ENCODE measurements at places on chromosomes 6 and 20.

DNA sequence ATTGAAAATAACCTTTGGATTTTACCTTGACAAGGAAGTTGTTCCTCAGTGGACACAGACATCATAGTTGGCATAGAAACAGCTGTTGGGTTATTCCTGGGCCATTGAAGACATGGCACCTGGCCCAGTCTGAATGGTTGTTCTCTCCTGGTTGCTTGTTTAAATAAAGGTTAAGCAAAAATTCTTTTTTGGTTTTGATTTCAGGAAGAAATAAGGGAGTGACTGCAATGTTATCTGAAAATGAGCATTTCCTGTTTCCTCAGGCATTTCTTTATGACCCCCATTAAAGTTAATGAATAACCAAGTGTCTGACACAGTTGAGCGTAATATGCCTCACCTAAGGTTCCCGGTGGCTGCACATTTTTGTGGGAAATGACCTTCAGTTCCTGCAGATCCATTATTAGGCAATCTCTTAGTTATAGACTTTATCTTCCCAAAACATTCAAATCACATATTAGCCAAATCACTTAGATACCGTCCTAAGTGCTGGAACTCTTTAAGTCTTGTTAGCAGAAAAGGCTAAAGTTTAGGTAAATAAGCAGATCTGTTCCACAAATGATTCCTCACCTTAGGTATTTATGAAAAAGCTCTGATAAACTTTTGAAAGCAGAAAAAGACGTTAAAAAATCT lies 648.7 kb upstream of the FLRT3 start:
- no peak for DNase-seq

GRCh38 chr20:56875052-56875659 lies 246.1 kb downstream of the TFAP2C start:
- DNase-seq, result no peak

DNA sequence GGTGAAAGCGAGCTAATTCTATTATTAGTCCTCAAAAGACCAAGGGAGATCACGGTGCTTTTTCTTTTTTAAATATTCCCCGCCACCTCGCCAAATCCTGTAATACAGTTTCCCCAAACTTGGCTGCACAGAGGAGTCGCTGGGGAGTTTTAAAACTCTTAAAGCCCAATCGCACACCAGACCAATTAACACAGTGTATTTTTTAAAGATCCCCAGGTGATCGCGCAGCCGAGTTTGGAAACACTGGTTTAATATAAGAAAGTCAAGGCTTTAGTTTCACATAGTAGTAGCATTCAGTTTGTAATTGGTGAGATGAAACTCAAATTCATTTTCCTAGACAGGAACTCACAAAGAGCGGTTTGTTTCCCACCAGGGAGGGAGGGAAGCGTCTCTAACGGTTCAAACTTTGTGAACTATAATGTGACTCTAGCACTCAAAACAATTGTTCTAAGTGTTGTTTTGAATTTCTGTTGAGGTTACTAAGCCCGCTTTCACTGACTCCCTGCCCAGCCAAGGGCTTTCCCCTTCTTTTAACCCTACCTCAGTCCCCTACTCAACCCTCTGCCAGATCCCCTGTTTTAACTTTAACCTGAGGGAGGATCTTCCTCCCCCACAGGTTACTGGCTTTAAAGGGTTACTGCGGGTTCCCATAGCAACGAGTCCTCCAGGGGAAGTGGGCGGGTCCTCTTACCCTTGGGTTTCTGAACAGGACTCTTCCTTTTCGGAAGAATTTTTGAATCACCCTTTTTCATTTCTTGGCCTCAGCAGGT lies 25.7 kb upstream of the BTBD3 start:
- DNase-seq, result no peak

DNA sequence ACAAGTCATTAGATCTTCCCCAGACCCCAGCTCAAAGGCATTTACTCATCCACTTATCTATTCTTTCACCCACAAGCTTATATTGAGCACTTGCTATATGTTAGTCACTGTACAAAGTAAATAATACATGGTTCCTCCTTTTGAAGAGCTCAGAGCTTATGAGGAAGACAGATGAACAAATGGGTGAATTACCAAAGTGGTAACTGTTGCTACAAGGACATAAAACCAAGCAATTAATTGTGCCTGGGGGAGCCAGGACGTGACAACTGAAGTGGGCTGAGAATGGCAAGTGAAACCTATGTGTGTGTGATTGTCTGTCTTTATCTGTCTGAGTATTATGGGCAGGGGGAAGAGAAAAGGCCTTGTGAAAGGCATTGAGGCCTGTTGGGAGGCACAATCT lies 45.6 kb upstream of the AKIRIN2 start:
- no peak for DNase-seq

- DNase-seq, result no peak
Observed at GRCh38 chr6:150327117-150327774, 41.6 kb upstream of the IYD start.

GRCh38 chr6:52407467-52407866 lies 12.7 kb upstream of the EFHC1 start:
- no peak for DNase-seq

- DNase-seq, result no peak
Observed at GRCh38 chr20:57630061-57630460, 9.8 kb upstream of the ZBP1 start.

DNA sequence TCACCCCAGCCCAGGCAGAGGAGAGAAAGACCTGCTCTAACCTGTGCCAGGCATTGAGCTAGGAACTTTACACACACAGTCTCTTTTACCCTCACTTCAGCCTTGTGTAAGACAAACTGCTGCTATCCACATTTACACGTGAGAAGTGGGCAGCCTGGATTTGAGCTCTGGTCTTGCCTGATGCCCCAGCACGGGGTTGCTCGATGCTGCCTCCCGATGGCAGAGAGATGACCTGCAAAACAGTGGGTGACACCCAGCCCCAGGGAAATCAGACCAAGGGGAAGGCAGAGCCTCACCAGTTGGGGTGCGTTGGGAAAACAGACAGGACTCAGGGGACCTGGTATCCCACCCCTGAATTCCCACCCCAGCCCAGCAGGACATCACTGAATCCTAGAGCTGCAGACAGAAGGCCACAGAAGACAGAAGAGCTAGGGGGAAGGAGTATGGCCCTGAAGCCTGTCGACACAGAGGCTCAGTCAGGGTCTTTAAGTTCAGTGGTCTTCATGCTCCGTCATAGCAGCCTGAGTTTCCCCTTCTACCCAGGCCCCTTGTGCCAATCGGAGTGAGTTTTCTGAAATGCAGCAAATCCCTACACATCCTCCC lies 990 bp downstream of the BPI start:
- DNase-seq, result no peak

DNA sequence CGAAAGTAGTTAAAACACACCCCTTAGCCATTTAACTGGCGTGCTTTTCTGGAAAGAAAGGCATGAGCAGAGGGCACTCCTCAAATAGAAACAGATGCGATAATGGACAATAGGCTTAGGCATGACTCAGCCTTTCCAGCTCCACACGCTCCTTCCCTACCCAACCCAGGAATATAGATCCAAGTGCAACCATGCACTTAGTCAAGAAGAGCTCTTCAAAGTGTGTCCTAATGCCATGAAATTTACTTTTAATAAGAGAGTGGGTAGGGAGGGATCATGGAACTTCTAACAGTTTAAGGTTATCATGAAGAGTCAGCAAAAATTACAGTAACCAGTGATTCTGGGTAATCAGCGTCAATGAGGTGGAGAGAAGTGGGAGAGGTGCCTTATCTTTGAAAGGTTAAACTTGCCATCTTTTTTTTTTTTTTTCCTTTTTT lies 2.4 kb upstream of the EFHC1 start:
- no peak for DNase-seq

GRCh38 chr20:25294459-25295385 lies 46.8 kb downstream of the PYGB start:
- peak; percentile 20 for DNase-seq

GRCh38 chr6:133644892-133645619 lies 243.9 kb upstream of the TCF21 start:
- no peak for DNase-seq

DNA sequence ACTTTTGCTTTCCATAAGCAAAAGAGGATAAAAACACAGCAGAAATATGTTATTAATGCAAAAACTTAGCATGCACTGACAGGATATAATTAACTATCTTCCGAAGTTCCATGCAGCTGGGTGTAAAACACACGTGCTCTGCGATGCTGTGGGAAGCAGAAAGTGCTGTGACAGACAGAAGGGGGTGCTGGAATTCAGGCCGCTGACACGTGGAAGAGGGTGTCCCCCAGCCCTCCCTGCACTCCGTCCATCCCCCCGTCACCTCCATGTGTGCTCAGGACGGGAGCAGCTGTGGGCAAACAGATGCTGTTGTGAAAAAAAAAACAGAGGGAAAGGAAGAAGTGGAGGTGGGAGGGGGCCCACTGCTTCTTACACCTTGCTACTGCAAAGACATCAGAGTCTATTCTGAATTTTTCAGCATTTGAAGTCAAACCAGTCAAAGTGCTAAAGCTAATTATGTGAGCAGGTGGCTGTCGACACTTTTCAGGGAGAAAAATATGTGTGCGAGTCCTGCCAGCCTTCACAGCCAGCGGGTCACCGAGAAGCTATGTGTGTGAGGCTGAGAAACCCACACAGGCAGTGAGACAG lies 175.9 kb upstream of the AFDN start:
- DNase-seq, result no peak

DNA sequence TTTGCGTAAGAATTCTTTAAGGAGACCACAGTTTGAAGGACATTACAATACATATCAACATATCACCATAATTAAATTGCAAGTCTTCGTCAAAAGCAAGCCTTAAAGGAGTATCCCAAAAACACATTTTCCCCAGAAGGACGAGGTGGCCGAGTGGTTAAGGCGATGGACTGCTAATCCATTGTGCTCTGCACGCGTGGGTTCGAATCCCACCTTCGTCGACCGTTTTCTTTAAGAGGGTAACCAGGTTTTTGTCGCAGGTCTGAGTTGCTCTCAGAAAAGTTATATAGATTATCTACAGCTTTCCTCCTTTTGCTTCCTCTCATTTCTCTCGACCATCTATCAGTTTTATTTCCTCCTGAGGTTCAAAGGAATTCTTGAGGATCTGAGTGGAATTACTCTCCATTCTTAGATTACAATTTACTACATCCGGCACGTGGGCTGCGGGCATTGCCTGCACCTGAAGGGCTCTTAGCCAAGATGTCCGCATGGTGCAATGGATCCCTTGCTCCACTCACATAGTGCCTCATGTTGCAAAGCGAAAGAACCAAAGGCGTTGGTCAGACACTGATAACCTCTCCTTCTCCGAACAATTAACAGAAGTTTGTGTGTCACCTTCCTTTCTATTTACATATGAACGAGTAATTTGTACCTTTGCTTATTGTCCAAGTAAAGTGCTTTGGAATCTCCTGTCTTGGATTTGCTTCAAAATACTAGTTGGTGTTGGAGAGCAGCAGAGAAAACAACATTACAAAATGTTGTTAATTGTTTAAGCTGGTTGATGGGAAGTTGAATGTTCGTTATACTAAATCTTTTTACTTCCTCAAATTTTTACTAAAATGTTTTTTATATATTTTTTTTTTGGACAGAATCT lies 14.0 kb downstream of the POM121L2 start:
- DNase-seq, result no peak

DNA sequence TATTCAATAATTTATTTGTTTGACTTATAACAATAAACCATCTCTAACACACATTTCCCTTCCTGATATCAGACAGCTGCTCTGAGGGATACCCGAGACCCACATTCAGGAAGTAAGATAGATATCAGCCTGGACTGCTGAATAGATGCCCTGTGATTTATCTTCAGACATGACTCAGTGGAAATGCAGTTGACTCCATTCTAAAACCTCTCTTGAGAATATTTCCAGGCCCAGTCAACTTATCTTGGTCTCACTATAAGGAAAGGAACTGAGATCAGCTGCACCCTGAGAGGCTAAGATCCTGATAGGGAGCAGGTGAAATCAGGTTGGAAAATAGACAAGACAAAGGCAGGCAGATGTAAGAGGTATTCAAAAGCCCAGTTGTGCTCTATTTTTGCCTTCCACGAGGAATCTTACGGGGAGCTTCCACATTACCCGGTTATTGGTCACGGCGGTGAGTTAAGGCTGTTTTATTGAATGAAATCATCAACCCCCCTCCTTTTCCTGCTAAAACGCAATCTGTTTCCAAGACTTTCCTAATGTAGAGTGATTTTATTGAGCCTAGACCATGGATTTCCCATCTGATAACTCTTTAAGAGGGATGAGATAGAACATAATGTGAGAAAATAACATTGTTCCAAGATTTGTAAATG lies 25.5 kb downstream of the C6orf15 start:
- no peak for DNase-seq

- no peak for DNase-seq
Observed at GRCh38 chr6:36099869-36100483, 30.3 kb upstream of the MAPK13 start.

GRCh38 chr6:134853111-134854055 lies 96.5 kb downstream of the ALDH8A1 start:
- DNase-seq, result no peak

DNA sequence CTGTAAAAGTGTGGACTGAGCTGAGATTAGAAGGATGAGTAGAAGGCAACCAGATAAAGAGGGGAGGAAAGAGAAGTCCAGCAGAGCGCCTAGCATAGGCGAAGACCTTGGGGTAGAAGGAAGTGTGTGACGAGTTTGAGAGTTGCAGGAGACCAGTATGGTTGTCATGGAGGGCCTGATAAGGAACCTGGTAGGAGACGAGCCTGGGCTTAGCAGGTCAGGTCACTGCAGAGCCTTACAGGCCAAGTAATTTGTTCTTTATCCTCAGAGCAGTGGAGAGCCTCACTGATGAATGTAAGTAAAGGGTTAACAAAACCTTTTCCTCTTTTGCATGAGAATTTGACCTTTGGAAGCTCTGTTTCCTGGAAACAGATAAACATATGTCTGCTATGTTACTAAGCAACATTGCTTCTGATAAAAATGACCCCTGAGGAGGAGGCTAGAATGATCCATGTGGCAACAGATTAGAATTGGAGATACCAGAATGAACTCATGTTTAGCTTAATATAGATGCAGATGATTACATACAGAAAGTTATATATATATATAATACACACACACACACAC lies 2.9 kb upstream of the TMEM74B start:
- DNase-seq, result no peak

DNA sequence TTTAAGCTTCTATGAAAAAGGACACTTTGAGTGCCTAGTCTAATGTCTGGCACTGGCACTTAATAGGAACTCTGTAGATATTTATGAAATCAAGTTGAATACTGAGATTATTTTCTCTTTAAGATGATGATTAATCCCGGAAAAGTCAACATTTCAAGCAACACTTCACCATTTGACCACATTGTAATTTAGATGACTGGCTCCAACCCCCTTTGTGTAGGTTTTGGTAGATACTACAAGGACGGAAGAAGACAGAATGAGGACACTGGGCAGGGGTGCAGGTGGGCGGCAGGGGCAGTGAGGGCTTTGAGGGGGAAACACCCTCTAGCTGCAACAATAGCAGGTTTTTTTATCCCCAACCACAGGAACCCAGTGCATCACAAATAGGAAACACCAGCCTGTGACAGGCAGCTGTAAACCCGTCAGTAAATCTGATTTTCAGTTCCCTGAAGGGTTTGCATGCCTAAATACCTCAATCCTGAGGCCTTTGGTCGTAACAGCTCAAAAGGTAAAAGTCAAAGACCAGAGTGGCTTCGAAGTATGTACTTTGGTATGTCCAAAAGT lies 4.6 kb downstream of the DTNBP1 start:
- no peak for DNase-seq

GRCh38 chr20:609371-609964 lies 641 bp downstream of the TCF15 start:
- DNase-seq, result no peak

- no peak for DNase-seq
Observed at GRCh38 chr20:53999077-53999476, 71.3 kb downstream of the BCAS1 start.

- DNase-seq, result no peak
Observed at GRCh38 chr6:44960898-44961297, 367.2 kb upstream of the RUNX2 start.

- no peak for DNase-seq
Observed at GRCh38 chr6:53124131-53124800, 24.4 kb downstream of the GCM1 start.

GRCh38 chr6:167702241-167702827 lies 124.4 kb upstream of the AFDN start:
- no peak for DNase-seq
